ENCODE measurements at places on chromosomes 12 and 14.

GRCh38 chr12:2958432-2959191 lies 585 bp upstream of the TEAD4 start:
- DNase-seq = peak; percentile 52

DNA sequence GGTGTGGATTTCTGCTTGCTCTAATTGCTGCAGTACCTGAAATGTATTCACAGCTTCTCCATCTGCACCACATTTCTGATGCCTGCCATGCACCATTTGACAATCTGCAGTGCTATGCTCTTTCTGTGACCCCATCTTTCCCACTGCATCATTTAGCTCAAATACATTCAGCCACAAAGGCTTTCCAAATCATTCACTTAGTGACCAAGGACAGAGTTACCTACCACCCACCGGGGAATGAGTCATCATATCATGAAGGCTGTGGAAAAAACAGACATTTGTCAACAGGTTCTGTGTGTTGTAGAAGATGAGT lies 465.5 kb upstream of the ATP2B1 start:
- DNase-seq = peak; percentile 36

- DNase-seq = no peak
Measured at GRCh38 chr12:75701859-75702258, 190.4 kb upstream of the KRR1 start.

DNA sequence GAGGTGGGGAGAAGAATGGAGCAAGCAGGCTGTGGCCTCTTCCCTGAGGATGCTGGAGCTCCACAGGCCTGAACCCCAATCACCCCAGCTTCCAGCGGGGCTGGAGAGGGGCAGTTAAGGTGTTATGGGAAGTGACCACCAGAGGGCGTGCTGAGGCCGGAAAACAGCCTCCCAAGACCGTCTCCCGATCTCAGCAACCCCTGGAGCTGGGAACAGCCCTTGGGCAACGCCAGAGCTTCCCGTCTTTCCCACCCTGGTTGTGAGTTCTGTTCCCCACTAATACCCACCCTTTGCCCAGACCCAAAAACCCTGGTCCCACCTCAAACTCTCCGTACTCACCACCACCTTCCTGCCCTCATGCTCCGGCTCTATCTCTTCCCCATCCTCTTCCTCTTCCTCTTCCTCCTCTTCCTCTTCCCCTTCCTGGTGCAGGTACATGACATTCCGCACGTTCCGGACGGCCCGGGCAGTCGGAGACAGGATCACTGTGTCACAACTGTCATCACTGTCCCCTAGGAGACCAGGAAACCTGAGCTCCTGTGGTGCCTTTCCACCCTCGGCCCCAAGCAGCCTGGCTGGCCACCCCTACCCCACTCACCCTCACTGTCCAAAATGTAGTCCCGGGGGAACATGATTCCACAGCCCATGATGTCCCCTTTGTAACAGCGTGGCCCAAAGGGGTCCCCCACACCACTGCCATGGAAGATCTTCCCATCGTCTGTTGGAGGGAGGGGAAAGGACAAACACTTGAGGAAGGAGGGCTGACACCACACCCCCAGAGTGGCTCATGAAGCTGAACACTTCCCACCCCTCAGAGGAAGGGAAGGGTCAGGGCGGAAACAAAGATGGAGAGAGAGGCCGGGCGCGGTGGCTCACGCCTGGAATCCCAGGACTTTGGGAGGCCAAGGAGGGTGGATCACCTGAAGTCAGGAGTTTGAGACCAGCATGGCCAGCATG lies 12.9 kb downstream of the SPRYD3 start:
- DNase-seq = peak; percentile 47

DNA sequence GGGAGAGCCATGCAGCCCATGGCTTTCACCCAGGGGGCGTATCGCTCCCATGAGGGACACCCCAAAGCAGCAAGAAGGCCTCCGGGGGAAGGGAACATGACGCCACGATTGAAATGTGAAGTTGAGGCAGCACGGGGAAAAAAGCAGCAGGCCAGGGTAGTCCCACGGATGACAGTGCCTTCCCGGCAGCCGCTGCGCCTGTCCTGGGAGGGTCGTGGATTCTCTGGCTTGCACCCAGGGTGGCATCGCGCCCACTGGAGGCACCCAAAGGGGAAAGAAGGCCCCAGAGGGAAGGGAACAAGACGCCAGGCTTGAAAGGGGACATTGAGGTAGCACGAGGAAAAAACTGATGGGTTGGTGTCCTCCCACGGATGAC lies 161.6 kb upstream of the ALG10B start:
- DNase-seq = no peak

- no peak for DNase-seq
Measured at GRCh38 chr14:50082308-50082742, 34.0 kb downstream of the VCPKMT start.

DNA sequence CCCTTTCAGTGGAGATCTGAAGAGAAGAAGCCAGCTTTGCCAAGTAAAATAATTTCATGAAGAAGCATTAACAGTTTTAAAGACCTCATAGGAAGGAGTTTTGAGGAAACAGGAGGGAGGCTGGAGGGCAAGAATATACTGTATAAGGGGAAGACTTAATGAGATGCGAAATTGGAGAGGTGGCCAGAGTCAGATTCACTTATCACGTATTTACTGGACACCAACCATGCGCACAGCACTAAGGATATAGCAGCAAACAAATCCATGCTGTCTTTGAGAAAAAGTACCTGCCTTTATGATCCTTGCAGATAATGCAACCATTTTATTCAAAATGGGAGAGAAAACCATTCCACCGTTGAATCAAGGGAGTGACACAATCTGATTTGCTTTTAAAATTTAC lies 100.3 kb downstream of the ERC1 start:
- DNase-seq = no peak

DNA sequence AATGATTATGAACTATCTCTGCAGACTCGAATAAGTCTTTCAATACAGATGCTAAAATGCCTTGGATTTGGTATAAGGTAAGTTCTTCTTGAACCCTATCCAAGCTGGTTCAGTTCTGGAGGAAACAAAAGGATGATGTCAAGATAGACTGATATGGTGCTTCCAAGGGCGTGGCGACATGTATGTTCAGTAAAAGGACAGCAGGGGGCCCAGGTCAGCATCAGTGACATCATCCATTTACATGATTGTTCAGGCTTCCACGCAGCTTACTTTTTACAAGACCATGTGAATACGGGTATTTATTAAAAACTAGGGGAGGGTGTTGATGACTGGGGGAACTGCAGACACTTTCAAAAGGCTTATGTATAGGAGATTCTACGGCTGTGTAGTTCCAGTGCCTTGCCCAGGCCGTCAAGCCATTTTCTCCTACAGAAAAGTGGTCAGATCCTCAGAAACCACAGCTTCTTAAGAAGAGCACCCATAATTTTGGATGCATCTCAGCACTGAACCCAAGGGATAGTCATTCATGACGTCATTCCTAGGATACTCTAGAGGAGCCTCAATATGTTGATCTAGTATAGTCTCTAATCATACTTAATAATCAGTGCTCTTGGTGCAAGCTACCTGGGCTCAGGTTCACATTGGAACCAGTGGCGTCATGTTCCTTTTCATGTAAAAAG lies 527.7 kb downstream of the FUT8 start:
- DNase-seq = no peak

- DNase-seq = peak; percentile 27
Measured at GRCh38 chr14:38309522-38310277, 53.8 kb upstream of the CLEC14A start.

Data from astrocyte (in vitro differentiated cells and primary cell).